ENCODE measurements at places on chromosomes 2 and 18.

DNA sequence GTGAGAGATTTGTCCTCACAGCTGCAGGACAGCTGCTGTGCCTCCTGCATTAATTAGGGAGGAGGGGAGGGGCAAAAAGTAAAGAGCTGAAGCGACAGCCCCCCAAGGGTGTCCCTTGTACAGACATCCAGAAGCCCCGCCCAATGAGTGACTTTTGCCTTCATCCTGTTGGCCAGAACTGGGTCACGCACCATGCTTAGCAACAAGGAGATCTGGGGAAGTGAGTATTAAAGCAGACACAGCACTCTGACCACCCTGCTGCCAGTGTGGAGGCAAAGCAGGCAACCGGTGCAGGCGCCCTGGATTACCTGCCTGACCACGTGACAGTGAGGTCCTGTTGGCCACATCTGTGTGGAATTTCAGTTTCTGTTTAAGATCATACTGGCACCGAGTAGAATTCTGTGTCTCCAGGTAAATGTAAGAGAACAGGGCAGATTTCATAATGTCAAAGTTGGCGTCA lies 21.5 kb upstream of the BIN1 start:
- no peak for DNase-seq

GRCh38 chr2:57444752-57445430 lies 601.7 kb upstream of the VRK2 start:
- DNase-seq = no peak

- DNase-seq = no peak
Observed at GRCh38 chr2:7524195-7524594, 607.0 kb downstream of the RNF144A start.

- DNase-seq = no peak
Observed at GRCh38 chr18:79218605-79219190, 149.5 kb downstream of the ATP9B start.

DNA sequence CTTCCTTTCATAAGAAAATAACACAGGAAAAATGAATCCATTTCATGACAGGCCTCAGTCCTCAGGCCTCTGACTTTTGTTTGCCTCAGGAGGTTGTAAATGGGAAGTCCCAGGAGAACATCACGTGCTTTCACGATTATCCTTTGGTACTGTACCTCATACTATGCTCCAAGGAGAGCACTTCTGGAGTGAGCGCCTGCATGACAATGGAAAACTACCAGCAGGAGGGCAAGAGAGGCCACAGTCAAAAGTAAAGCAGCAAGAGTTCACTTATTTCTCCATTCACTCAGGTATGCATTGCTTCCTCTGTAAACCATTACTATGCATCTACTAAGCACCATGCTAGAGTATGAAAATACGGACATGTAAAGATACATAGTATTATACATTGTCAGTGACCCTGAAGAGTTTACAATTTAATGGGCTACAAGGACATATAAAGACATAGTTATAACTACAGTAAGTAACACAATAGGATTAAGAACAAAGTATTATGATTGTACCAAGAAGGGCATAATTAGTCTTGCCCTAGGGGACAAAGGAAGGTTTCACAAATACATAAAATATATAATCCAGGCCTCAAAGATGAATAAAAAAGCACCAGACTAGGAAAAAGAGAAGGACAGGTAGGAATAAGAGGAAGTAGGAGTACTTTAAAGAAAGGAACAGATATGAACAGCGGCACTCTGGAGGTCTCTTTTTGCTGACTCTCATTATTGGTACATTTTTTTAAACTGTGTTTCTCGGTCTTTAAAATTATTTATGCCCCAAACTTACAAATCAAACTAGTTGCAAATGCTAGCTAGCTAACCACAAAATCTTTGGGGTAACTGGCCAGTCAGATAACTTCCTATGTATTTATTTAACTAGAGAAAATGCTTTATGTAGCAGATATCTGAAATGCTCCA lies 806.7 kb downstream of the NRXN1 start:
- DNase-seq = no peak

GRCh38 chr18:80136679-80137078 lies 27.6 kb downstream of the ADNP2 start:
- no peak for DNase-seq

DNA sequence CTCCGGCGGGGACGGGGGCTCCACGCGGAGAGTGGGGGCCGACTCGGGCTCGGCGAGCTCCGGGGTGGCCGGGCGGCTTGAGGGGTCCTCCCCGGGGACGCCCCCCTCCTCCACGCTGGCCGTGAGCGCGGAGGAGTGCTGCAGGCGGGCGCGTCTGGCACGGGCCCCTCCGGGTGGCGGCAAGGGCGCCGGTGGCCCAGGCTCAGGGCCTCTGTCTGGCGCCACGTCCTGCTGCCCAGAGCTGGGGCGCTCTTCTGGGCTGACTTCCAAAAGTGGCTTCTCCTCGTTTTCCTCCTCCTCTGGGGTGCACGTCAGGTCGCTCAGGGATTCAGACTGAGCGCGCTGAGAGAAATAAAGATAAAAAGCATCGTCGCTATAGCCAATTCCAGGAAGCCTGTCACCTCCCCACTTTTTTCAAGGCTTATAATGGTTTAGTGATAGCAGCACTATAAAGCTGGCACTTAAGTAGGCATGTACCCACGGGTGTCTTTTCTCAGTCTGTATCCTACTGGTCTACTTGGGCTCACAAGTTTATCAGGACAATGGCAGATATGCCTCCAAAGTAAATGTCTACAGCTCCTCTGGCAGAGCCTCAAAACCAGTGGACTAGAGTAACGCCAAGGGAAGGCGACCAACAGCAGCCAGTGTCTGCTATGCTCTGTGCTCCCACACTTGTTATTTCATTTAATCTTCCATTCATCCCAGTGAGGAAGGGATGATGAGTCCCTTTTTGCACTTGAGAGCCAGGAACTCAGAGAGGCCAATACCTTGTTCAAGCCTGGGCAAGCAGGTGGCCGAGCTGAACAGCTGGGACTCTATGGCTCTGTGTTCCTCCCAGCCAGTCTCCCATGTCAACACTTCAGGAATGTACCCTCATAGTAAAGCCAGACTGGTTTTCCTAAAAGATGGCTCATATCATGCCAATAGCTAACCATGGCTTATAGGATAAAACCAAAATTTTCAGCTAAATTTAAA lies 92.6 kb upstream of the MGAT4A start:
- no peak for DNase-seq

- no peak for DNase-seq
Observed at GRCh38 chr2:34320056-34320455, 721.0 kb upstream of the FAM98A start.

DNA sequence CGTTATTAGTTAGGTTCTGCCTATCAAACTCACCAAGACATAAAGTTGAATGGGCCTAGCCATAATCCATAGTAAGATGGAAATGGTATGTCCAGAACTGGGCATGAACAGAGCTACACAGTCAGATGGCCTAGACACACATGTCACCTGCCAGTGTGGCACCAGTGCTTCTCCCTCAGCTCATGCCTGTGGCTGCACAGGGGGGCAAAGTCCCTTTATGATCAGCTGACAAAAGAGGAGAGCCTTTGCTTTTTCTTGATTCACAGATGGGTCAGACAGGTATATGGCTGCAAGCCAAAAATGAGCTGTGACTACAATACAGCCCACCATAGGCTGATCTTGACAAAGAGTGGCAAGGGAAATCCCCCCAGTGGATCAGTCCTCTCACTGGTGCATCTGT lies 28.3 kb upstream of the STARD7 start:
- DNase-seq = no peak

DNA sequence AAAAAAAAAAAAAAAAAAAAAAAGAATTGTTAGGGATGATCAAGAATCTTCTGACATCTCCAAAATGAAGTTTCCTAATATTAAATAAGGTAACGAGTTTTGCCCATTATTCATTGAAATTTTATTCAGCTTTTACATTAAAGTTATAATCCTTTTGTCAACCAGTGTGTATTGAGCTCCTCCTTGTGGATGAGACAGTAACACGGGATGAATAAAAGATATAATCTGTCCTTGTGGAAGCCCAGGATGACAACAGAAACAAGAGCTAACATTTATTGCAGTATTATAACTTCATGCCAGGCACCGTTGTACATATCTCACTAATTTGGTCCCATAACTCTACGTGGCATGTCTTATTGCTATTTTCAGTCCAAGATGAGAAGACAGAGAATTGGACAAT lies 33.4 kb upstream of the SERPINB7 start:
- no peak for DNase-seq

- no peak for DNase-seq
Observed at GRCh38 chr2:144572977-144573376, 53.1 kb upstream of the ZEB2 start.

DNA sequence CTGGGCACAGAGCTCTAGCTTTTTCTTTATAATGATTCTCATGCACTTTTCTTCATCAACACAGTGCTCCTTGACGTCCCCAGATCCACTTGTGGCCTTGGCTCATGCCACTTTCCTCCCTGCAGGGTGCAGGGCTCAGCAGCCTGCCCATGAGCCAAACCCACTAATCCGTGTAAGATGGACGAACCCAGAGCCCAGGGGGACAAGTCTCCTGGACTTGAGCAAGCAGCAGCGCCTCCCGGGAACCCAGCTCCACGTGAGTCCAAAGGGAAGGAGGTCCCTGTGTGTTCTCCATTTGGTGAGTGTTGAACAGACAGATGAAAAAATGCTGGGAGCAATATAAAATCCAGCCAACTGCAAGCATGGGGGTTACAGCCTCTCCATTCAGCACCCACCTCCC lies 470.6 kb upstream of the HS6ST1 start:
- DNase-seq = no peak

- no peak for DNase-seq
Observed at GRCh38 chr18:79403723-79404566, 8.2 kb downstream of the NFATC1 start.

GRCh38 chr2:235639885-235640284 lies 146.0 kb downstream of the AGAP1 start:
- no peak for DNase-seq

DNA sequence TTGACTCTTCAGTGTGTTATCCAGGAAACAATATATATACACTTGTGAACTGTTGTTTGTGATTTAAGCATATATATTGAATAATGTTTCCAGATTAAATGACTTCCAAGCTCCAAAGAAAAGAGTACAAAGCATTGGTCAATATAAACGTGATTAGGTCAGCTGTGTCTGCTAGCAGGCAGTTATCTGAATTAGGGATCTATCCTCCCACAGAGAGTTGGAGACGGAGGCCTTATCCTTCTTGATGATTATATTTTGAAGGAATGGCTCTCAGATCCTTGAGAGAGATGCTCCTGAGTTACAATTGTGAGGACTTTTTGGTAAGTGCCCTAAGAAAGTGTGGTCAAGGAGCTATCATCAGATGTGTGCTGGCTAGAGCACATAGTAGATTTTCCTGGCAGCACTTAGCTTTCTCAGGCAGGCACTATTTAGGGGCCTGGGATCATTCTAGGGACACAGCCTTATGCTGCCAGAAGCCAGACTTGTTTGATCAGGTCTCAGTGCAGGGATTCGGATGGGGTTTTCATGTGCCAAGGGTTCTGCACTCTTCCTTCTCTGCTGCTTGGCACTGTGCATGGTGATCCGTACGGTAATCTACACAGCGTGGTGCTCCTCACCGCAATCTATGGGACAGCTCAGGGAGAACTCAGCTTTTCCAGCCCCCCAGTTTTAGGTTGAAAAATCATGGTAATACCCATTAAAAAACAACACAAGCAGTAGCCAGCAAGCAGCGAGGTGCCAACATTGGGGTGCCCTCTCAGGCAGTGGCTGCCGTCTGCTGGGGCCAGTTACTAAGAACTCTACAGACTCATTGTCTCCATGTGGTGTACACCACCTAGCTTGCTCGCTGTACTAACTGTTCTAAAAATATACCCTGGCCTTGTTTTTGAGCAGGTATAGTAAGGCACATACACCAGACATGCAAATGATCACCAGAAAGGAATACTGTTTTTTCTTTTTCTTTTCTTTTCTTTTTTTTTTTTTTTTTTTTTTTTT lies 8.0 kb upstream of the ZDBF2 start:
- DNase-seq = no peak

- no peak for DNase-seq
Observed at GRCh38 chr2:52536929-52537460, 1230.6 kb upstream of the CHAC2 start.

DNA sequence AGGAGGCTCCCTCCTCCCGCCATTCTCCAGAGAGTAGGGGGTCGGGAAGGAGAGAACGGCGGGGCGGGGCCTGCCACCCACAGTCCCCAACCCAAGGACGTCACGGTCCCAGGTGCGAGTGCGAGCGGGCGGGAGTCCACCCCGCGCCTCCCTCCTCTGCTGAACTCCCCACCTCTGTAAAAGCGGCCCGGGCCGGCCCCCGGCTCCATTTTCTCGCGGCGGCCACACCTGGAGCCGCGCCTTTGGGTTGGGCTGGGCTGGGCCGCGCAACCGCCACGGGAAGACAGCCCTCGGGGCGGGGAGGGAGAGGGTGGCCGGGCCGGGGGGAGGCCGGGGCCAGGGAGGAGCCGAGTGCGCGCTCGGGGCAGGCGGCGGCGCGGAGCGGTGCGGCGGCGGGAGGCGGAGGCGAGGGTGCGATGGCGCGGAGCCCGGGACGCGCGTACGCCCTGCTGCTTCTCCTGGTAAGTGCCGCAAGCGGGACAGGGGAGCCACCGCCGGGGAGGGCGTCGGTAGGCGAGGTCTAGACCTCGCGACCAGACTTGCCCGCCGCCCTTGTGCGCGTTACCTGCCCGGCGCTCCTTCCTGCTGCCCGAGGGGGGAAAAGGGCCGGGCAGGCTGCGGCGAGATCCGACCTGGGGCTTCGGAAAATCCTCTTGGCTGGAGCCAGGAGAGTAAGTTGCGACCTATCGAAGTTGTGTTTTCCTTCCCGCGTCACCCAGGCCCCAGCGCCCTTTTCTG lies at the start of gene DSG2:
Gene DSG2 (plus strand): TSS at position 342 of the 738 bp plus-strand sequence. CDS start 75 bp downstream, at position 417.
- peak; percentile 14 for DNase-seq

DNA sequence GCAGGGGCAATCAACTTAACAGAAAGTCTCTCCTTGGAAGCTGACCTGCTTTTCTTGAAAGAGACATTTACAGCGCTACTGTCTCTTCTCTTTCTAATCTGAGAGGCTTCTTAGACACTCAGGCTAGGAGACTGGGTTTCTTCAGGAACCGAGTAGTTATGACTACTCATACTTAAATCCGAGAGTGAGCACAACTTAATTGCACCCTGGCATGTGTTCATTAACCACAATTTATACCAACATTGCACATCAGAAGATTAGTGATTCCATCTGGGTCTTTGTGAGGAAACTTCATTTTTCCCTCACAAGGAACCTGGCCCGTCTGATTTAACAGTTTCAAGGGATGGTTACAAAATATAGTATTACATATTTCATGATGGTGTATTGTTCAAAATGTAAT lies 176.9 kb downstream of the UBE2E3 start:
- no peak for DNase-seq

DNA sequence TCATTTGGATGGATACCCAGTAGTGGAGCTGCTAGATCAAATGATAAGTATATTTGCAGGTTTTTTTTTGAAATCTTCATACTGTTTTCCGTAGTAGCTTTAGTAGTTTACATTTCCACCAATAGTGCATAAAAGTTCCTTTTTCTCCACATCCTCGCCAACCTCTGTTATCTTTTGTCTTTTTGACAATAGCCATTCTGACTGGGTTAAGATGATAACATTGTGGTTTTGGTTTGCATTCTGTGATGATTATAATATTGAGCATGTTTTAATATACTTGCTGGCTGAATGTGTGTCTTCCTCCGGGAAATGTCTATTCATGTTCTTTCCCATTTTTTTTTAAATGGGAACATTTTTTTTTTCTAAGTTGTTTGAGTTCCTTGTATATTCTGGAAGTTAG lies 260.0 kb downstream of the GULP1 start:
- DNase-seq = no peak
